ENCODE measurements at places on chromosomes 11 and 22.
A peak's percentile ranks its signal among the peaks of the same experiment; 100 is the strongest.

DNA sequence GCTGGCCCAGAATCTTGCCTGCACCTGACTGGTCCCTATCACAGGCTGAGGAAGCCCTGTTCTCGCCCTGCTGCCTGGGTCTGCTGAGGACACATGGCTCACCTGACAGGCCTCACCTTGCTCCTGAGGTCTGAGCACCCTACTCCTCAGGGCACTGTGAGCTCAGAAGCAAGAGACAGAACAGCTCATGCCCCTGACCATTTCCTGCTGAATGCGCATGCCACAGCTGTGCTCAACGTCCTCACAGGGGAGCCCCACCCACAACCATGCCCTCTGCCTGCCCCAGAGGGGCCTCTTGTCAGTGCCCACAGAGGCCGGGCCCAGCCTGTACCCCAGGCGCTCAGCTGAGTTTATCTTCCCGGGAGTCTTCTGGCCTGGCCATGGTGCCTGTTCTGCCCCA lies 2.8 kb upstream of the TSPO start:
- no peak for DNase-seq

GRCh38 chr11:11789735-11790369 lies 51.9 kb upstream of the USP47 start:
- DNase-seq, result no peak

GRCh38 chr11:124760205-124760652 lies 1.9 kb downstream of the ESAM start:
- no peak for DNase-seq

DNA sequence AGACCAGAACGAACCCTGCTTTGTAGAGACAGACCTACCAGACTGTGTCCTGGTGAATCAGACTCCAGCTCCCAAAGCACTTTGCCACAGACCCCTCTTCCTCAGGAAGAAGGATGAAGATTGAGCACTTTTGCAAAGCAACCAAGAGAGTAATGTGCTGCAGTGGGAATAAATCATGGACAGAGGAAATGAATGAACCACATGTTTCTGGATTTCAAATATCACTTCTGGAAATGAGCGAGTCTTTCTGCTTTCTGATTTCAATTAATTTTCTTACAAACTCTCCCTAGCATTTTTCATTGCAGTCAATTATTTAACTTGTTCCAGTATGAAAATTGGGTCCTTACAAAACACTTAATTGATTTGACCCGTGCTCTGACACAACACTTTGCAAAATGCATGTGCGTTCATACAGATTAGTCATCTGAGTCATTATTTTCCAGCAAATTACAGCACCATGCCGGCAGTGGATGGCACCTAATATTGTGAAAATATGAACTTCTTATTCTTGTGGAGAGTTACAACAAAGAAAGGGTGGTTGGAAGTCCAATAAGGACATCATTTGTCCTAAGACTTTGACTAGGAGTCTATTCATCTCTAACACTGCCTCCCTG lies 315.9 kb upstream of the CCDC90B start:
- DNase-seq, result no peak

- no peak for DNase-seq
Observed at GRCh38 chr11:118938491-118939403, 13.0 kb upstream of the BCL9L start.

- DNase-seq, result no peak
Observed at GRCh38 chr11:71281204-71281603, 28.8 kb upstream of the SHANK2 start.

DNA sequence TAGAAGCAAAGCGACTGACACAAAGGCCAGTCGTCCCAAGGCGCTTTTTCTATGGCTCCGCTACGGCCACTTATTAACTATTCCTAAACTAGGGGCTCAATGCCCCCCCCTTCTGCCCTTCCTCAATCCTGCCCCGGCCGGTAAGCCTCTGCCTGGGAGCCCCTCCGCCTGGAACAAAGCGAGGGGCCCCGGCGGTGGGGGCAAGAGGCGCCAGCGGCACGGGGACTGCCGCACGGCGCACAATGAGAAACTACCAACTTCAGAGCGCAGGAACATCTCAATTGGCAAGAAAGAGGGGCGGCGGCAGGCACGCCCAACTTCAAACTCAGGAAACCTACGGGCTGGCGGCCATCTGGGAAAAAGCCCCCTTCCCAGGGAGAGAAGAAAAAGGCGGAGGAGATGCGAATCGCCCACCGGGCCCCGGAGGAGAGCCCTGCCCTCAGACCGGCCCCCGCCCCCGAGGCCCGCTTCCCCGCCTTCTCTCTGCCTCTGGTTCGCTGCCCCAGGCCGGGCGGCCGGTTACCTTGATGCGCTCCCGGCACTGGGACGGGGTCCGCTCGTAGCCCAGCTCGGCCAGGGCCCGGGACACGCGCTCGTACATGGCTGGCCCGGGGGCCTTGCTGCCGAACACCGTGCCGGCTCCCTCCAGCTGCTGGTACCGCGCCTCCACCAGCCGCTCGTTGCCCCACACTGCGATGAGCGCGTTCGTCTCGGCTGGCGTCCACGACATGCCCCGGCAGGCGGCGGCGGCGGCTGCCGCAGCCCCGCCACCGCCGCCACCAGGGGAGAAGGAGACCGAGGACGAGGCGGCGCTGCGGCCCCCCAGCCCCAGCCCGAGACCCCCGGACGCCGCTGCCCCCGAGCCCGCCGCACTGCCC lies 619 bp downstream of the MSANTD2 start:
- no peak for DNase-seq

DNA sequence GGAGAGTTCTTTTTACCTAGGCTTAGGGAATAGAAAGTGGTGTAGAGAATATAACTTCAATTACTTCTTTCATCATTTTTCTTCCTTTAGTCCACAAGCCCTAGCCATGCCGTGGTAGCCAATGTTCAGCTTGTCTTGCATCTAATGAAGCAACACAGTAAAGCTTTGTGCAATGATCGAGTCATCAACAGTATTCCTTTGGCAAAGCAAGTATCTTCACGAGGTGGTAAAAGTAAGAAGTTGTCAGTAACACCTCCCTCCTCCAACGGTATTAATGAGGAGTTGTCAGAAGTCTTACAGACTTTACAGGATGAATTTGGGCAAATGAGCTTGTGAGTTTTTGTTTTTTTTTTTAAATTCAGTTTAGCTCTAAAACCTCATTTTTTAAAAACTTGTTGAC lies 37.4 kb downstream of the CEP57 start:
- no peak for DNase-seq

- no peak for DNase-seq
Observed at GRCh38 chr22:38112381-38112780, 1.9 kb upstream of the BAIAP2L2 start.

DNA sequence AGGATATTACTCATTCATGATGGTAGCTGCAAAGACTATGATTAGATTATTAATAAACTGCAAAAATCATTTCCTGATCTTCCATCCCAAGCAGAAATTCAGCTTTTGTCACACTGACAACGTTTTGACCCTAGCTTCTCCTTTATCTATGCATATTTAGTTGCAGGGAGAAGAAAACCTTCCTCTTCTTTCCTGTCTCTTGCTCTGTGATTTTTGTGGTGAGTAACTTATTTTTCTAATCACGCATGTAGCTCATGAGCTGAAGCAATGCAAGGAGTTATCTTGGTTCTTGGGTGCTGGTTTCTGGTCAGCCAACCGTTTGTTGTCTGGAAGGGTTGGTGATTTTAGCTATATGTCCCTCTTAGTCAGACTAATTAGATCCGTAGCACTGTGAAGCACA lies 56.4 kb downstream of the FDX1 start:
- no peak for DNase-seq

DNA sequence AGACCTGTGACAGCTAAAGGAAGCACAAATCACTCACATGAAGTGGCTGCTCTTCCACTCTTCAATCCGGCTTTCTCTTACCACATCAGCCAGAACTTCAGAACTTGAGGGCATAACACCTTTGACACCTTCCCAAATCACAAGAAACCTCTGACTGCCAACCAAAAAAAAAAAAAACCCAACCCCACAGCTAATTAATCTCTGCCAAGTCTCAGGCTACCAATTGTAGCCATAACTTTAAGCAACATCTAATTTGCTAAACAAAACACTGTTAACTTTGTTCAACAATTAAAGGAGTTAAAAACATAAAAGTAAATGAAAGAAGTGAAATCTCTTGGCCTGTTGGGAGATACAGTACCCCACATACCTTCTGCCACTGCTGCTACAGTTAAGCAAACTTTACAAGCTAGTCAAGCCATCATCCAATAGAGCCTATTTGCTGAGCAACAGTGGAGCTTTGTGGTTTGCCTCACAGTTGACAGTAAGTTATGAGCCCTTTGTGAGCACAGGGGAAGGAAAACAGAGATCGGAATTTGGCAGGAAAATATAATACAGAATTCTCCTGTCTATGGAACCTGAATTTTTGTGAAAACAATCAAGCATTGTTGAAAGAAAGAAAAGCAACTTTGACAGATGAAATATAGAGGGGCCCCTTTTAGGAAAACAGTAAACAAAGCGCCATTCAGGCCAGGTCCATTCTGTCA lies at the start of gene SOX6:
Gene SOX6, minus strand, starts transcription at position 490 of the 704 bp plus-strand sequence. CDS start 15,298 bp downstream, outside the sequence.
- DNase-seq, result no peak

- no peak for DNase-seq
Observed at GRCh38 chr11:121035169-121035755, 11.4 kb downstream of the TBCEL start.

- DNase-seq, result no peak
Observed at GRCh38 chr11:118061586-118062125, 15.2 kb upstream of the TMPRSS4 start.

GRCh38 chr22:17913801-17914347 lies 110.5 kb downstream of the MICAL3 start:
- DNase-seq, result no peak

DNA sequence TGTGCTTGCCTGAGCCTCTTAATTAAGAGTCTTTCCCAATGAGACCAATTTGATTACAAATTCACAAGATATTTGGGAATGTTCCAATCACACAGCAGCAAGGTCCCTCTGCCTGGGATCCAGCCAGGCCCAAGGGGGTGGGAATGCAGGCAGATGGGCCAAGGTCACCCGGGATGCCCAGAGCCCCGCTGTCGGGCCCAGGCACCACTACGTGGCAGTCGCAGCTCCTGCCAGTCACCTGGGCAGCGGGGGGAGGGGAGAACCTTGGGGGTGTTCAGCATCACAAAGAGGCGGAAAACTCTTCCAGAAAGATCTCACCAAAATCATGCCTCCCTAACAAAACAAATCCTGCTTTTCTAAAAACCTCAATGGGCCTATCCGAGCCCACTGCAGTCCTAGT lies 30.9 kb downstream of the PPM1F start:
- no peak for DNase-seq

DNA sequence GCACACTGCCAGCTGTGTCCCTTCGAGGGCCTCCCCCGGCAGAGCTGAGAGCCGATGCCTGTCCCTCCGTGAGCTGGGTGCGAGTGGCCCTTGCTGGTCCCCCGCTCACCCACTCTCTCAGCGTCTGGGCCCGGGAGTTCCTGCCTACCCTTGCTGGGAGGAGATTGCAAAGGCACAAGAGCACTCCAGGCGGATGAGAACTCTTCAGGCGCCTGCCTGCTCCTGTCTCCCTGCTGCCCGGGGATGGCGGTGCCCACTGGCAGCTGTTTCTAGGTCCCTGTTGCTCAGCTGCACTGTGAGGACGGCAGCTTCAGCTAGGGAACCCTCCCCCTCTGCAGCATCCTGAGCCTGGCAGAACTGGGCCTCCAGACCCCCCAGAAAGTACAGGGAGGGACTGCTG lies 61.1 kb downstream of the FLRT1 start:
- no peak for DNase-seq

DNA sequence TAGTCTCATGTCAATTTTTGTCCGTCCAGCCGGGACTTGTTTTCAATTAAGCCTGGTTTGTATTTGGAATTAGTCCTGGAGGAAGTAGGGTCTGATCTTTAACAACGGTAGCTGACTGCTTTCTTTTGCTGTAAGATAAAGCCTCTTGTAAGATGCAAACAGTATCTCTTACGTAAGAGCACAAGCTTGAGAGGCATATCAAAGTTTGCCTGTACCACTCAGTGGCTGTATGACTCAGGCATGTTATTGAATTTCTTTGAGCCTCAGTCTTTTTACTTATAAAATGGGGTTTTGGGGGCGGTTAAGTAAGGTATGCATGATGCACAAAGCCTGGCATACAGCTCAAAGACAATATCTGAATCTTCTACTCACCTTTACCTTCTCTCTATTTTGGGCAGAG lies 198.4 kb upstream of the NARS2 start:
- DNase-seq, result no peak

- DNase-seq, result no peak
Observed at GRCh38 chr11:71495286-71496230, 31.5 kb upstream of the KRTAP5-7 start.

DNA sequence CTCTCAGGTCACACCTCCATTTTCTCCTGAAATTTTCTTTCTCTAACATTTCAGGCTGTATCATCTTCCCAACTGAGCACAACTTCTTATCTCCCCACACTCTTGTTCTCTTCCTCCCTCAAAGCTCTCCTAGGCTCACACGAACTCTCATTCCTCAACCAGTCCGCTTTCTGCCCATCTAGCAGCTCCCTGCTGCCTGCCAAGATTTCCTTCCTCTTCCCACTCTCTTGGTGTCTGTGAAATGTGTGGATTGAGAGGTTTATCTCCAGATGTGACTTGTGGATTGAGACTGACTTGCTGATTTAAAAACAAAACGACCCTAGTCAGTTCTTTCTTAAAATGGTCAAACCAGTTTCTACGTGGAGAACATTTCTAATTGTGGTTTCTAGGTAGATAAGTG lies 106.3 kb downstream of the MTNR1B start:
- no peak for DNase-seq

- DNase-seq, result peak; percentile 19
Observed at GRCh38 chr11:74418509-74418895, 20.3 kb upstream of the PGM2L1 start.

DNA sequence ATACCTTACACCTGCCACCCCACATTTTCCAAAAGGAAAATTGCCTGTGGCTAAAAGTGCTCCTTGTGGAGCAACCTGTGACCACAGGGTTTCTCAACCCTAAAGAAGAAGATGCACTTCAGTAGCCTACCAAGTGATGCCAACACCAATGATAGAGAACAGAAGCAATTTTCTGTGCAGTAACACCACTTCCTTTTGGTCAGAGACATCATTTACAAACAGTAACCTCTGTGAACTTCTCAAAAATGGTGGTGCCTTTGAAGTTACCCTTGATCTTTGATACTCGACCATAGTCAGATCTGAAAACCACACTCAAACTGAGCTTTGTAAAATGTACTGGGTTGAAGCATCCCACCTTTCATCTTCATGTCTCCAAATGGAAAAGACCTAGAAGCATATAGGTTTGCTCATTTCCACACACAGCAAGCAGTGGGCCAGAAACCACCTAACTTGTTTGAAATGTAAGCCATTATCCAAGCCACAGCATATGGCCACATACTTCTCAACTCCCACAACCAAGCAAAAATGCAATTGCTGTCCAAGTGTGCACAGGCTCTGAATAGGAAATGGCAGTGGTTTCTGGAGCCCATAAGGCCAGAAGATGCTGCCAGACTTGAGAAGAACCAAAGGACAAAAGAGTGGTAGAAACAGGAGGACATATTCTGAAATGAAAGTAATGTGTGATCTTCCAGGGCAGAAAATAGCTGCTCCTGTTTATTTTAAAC lies 24.3 kb downstream of the MPPED2 start:
- DNase-seq, result no peak

DNA sequence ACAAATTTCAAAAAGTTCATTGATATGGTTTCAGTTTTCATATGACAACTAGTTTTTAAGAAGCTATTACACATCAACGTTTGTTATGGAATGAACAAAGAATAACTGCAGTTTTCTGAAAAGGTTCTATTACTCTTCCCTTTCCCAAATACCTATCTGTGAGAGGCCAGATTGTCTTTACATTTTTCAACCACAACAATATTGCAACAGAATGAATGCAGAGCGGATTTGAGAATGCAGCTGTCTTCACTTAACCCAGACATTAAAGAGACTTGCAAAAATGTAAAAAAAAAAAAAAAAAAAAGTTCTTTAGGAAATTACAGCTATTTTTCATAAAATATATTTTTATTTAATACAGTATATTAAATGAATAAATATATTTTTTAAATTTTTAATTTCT lies 250.8 kb downstream of the DDX10 start:
- DNase-seq, result no peak
